ENCODE measurements at places on chromosomes 7 and 10.

DNA sequence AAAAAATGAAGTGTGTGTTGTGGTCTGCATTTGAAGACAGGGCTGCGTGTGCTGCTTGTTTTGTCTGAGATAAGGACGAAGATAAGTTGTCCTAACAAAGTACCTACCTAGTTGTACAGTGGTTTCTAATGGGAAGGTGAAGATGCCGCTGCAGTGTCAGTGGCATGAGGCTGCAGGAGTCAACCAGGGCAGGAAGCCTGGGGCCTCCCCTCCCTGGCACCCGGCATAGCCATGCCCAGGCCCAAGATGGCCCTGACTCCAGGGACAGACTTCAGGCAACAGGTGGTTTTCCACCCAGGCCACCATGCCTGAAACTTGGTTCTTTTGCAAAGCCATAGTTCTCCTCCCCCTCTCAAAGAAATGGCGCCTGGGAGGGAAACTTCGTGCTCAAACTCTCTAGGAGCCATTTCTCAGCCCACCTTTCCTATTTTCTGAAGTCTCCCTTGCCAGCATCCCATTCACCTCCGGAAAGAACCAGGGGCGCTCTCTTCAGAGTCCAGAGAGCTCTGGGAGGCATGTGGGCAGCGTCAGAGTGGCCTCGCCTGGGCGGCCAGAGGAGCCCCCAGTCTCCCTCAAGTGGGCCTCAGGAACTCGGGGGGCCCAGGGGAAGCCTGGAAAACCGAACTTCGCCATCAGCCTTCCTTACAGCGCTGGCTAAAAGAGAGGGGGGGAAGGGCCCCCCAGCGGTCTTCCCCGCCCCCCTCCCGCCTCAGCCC is 2.1 kb upstream of the KAT6B start:
- no peaks in the 10 kb centered on the region for H3K27me3 ChIP-seq
- peaks cover 42% of the 10 kb centered on the region for H3K4me1 ChIP-seq
- peak; percentile 50 for DNase-seq
- H3K27ac ChIP-seq, result peak overlapping the region; percentile 74
- H3K4me3 ChIP-seq, result peak overlapping the region; percentile 84
- no peaks in the 10 kb centered on the region for H3K36me3 ChIP-seq

DNA sequence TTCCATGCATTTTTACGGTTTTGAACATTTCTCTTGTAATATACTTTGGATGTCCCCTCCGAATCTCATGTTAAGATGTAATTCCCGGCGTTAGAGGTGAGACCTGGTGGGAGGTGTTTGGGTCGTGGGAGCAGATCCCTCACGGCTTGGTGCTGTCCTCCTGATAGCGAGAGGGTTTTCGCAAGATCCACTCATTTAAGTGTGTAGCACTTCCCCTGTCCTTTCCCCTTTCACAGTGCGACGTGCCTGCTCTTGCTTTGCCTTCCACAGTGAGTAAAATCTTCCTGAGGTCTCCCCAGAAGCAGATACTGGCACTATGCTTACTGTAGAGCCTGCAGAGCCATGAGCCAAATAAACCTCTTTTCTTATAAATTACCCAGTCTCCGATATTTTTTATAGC is 6.6 kb downstream of the GPR141 start:
- H3K36me3 ChIP-seq, result no peaks in the 10 kb centered on the region
- no peaks in the 10 kb centered on the region for H3K4me1 ChIP-seq
- no peak for DNase-seq
- no peak overlapping the region for H3K27ac ChIP-seq

- DNase-seq, result no peak
- H3K36me3 ChIP-seq, result no peaks in the 10 kb centered on the region
- H3K27ac ChIP-seq, result no peak overlapping the region
- no peak overlapping the region for H3K4me3 ChIP-seq
These were observed 1163.4 kb downstream of the CNTNAP2 start for GRCh38 chr7:147279964-147280374.

DNA sequence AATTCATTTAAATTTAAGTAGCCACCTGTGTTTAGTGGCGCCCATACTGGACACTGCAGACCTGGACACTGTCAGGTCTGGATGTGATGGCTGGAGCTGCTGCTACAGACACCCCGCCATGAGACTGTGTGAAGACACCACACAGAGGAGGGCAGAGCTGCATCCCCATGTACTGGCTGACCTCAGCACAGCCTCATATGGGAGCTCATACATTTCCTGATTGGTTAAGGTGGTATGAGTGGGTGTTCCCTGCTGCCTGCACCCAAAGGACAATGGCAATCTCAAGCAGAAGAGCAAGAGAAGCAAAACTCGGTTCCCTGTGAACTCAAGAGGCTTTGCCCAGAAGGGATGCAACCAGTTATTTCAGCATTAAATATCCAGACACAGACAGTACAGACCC is 60.0 kb downstream of the DLG5 start:
- no peak overlapping the region for H3K27ac ChIP-seq
- no peak for DNase-seq
- no peak overlapping the region for H3K4me3 ChIP-seq
- H3K4me1 ChIP-seq, result peaks cover 6% of the 10 kb centered on the region
- H3K36me3 ChIP-seq, result no peaks in the 10 kb centered on the region

DNA sequence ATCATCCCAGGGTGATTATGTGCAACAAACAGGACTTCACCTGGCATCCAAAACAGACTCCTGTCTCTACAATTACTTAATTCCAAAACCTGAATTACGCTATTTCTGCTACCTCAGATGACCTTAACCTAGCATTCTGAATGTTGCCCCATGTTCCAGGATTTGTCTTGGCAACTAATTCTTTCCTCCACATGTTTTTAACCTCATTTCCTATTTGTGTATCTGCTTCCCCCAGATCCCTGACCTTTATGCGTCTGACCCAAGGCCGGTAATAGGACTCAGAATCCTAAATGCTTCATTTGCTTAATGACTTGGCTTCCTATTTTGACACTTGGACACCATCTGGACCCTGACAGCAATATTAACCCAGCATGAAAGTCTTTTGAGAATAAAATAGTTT is 8.7 kb upstream of the ING3 start:
- peaks cover 3% of the 10 kb centered on the region for H3K27me3 ChIP-seq
- no peak for DNase-seq

DNA sequence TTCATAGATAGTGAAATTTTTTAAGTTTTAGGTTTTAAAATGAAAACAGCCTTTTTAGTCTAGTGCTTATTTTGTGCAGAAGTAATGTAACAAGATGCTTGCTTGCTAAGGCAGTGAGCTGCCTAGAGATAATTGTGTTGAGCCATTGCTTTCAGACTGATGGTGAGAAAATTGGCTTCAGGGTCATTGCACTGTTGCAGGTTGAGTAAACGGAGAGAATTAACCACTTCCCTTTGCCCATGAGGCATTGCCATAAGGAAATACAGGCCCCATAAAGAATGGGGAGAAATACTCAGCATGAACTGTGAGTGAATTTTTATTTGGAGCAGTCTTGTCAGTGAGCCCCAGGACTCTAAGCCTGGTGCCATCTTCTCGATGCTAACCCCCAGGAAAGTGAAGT is 140.5 kb downstream of the LRRC4 start:
- H3K36me3 ChIP-seq, result peaks cover 49% of the 10 kb centered on the region
- H3K4me3 ChIP-seq, result no peak overlapping the region

DNA sequence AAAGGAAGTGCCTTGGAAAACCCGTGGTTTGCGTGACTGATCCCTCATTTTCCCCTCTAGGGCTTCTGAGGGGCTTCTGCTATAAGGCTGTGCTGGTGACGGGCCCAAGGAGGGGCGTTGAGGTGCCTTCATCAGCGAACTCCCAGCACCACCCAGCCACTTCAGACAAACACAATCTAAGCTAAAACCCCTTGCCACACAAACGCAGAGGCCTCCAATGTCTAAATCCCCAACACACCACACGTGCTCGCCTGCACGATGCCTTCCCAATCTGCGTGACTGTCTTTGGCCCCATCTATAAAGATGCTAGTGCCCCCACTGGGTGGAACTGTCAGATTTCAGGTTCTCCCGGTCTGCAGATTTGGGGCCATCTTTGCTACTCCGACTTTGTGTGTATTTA is 4.1 kb upstream of the GAD2 start:
- H3K4me3 ChIP-seq, result no peak overlapping the region
- no peak overlapping the region for H3K27ac ChIP-seq
- no peaks in the 10 kb centered on the region for H3K36me3 ChIP-seq
- no peak for DNase-seq
- peaks cover 57% of the 10 kb centered on the region for H3K27me3 ChIP-seq

GRCh38 chr10:73467206-73467605 is 28.6 kb downstream of the PPP3CB start:
- H3K27me3 ChIP-seq, result no peaks in the 10 kb centered on the region
- DNase-seq, result no peak
- peaks cover 19% of the 10 kb centered on the region for H3K36me3 ChIP-seq
- H3K4me3 ChIP-seq, result no peak overlapping the region
- H3K4me1 ChIP-seq, result peaks cover 2% of the 10 kb centered on the region

DNA sequence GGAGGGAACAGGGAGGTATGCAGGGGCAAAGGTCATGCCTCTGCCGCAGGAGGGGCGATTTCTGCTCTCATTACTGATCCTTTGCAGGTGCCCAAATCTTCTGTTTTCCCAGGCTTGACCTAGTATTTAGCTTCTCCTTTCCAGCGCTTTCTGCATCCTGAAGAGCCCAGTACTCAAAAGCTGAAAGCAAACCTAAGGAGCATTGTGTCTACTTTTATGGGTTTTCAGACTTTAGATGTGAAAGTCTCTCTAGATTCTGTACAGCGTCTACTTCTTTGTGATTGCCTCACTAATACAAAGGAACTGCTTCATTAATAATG is 560 bp downstream of the GBF1 start:
- H3K27ac ChIP-seq, result peak overlapping the region; percentile 86
- H3K27me3 ChIP-seq, result peaks cover 11% of the 10 kb centered on the region
- peaks cover 39% of the 10 kb centered on the region for H3K4me1 ChIP-seq
- DNase-seq, result no peak

GRCh38 chr10:59879363-59879913 is 26.9 kb downstream of the CCDC6 start:
- peak overlapping the region; percentile 86 for H3K27ac ChIP-seq
- DNase-seq, result no peak
- H3K4me1 ChIP-seq, result peaks cover 87% of the 10 kb centered on the region
- H3K36me3 ChIP-seq, result peaks cover 14% of the 10 kb centered on the region
- no peaks in the 10 kb centered on the region for H3K27me3 ChIP-seq
- peak overlapping the region; percentile 3 for H3K4me3 ChIP-seq

GRCh38 chr10:34001087-34001580 is 666.7 kb upstream of the NRP1 start:
- no peak overlapping the region for H3K27ac ChIP-seq
- H3K4me1 ChIP-seq, result no peaks in the 10 kb centered on the region
- no peak overlapping the region for H3K4me3 ChIP-seq
- H3K36me3 ChIP-seq, result no peaks in the 10 kb centered on the region

DNA sequence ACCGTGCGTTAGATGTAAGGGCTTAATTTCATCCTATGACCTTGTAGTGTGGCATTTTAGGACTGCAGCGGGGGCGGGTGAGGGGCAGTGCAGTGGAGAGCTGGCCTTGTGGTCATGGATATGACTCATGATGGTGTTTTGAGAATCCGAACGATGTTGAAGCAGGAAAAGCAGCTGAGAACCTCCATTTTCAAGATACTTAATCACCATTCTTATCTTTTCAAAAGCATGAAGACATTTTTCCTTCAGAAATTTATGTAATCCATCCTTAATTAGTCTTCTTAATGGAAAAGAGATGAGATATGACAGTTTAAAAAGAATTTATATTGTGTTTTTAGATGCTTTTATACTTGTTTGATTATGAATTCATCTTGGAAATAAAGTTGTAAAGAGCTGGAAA is 9.6 kb downstream of the ATP5F1C start:
- H3K4me1 ChIP-seq, result peaks cover 32% of the 10 kb centered on the region
- H3K27me3 ChIP-seq, result no peaks in the 10 kb centered on the region
- H3K4me3 ChIP-seq, result no peak overlapping the region
- H3K36me3 ChIP-seq, result peaks cover 37% of the 10 kb centered on the region
- no peak overlapping the region for H3K27ac ChIP-seq

DNA sequence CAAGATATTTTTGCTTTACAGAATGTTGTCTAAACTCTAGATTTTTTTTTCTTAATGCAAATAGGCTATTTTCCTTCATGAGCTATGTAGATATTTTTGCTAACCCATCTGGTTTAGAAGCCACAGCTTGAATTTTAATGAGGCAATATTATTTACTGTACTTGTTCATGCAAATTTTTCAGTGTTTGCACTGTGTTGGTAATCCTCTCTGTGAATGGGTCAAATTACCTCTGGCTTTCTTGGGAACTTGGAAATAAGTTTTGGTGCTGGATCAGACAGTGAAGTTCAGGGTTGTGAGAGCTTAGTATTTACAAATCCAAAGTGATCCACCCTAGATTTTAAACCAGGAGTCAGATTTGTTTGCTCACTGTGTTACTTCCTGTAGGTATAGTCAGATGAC is 686.9 kb downstream of the NXPH1 start:
- H3K4me3 ChIP-seq, result no peak overlapping the region
- no peak for DNase-seq
- H3K36me3 ChIP-seq, result no peaks in the 10 kb centered on the region
- H3K27ac ChIP-seq, result no peak overlapping the region
- H3K27me3 ChIP-seq, result no peaks in the 10 kb centered on the region

- no peaks in the 10 kb centered on the region for H3K27me3 ChIP-seq
- H3K4me1 ChIP-seq, result no peaks in the 10 kb centered on the region
- no peak for DNase-seq
These were observed 107.8 kb downstream of the TBXAS1 start for GRCh38 chr7:139936760-139937310.
